ENCODE measurements at places on chromosomes 3 and 15.

DNA sequence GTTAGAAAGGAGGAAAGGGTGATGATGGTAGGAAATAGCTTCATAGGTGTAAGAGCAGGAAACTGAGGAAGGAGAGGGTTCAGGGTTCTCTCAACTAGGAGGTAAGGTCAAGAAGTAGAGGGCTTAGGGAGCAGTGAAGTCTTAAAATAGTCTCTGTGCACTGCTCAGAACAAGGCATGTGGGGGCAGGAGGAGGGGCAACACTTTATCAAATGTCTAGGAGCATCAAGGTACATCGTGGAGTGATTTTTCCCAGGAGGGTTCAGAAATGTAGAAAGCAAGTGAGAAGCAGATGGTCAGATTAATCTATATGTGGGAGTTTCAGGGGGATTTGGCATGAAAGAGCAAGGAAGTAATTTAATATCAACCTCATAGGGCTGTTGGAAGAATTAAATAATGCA lies 58.8 kb downstream of the TNIK start:
- no peak for DNase-seq

DNA sequence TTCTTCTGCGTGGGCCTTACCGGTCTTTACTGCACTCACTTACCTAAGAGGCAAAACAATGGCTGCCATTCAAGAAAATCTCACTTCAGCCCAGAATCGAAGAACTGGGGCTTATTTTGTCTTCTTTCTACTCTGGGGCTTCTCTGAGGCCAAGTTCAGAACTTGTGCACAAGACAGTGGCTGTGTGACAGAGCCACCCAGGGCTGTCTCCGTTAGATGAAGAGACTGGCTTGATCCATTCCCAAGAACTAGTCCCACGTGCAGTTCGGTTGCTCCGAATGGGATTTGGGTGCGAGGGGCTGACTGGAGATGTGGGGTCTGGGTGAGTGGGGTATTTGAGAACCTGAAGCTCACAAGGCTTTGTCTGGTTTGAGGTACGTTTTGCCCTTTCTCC lies 795 bp upstream of the TCF12 start:
- no peak for DNase-seq

GRCh38 chr3:152511904-152512303 lies 243.2 kb downstream of the MBNL1 start:
- no peak for DNase-seq

DNA sequence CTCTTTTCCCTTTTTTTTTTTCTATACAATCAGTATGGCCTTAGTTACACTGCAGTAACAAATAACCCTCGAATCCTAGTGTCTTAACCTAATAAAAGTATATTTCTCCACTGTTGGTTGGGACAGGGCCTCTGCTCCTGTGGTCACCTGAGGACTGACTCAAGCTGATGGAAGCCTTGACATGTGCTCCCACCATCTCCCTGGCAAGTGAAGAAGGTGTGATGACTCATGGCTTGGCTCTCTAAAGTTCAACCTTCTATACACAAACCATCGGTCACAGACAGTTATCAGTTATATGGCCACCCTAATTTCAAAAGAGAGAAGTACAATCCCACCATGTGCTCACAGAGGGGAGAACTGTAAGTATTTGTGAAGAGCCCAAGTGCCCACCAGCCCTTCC lies 65.8 kb upstream of the CACNA2D3 start:
- no peak for DNase-seq

GRCh38 chr3:146152834-146153233 lies 8.2 kb downstream of the PLOD2 start:
- DNase-seq, result no peak

GRCh38 chr15:94324117-94324826 lies 92.9 kb downstream of the MCTP2 start:
- peak; percentile 64 for DNase-seq

DNA sequence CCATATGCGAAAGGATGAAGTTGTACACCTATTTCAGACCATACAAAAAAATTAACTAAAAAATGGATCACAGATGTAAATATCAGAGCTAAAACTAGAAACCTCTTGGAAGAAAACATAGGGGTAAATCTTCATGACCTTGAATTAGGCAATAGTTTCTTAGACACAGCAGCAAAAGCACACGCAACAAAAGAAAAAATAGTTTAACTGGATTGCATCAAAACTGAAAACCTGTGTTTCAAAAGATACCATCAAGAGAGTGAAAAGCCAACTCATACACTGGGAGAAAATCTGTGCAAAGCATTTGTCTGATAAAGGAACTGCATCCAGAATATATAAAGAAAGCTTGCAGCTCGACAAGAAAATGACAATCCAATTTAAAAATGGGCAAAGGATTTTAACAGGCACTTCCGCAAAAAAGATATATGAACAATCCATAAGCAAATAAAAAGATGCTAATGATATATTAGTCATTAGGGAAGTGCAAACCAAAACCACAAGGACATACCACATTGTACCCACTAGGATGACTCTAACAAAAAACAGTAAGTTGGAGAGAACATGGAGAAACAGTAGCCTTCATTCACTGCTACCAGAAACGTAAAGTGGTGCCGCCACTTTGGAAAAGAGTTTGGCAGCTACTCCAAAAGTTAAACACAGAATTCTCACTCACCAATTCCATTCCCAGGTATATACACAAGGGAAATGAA lies 263.1 kb downstream of the ADAMTS17 start:
- no peak for DNase-seq

GRCh38 chr3:37604336-37604833 lies 257.3 kb upstream of the CTDSPL start:
- DNase-seq, result no peak

- no peak for DNase-seq
Observed at GRCh38 chr3:116886202-116886893, 176.8 kb downstream of the TUSC7 start.

Data from CD4-positive, alpha-beta T cell (primary cell).